Stimulated activated naive CD4-positive, alpha-beta T cell (primary cell): ENCODE measurements at places on chromosomes 6 and 20.

DNA sequence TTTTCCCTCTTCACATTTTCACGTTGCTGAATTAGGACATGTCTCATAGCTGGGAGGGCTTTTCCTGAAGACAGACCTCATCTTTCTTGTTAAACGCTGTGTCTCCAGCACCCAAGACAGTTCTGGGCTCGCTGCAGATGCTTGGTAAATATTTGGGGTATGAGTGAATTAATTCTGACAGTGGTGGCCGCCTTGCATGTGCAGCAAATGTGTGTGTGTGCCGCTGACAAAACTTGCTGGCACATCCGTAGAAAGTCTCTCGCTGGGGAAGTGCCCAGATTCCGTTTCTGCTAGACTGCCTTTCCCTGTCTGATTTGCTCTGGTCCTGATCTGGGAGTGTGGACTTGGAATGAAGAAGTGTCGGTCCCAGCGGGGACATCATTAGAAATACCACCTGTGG is 48.2 kb upstream of the ZNFX1 start:
- no peak for DNase-seq

GRCh38 chr6:14775528-14775927 is 470.3 kb upstream of the JARID2 start:
- no peak for DNase-seq

GRCh38 chr6:157995458-157995857 is 13.8 kb downstream of the SYNJ2 start:
- no peak for DNase-seq

GRCh38 chr20:1830240-1830639 is 65.0 kb upstream of the SIRPA start:
- no peak for DNase-seq

- DNase-seq: no peak
These were observed 130.4 kb upstream of the SMLR1 start for GRCh38 chr6:130696806-130697205.

DNA sequence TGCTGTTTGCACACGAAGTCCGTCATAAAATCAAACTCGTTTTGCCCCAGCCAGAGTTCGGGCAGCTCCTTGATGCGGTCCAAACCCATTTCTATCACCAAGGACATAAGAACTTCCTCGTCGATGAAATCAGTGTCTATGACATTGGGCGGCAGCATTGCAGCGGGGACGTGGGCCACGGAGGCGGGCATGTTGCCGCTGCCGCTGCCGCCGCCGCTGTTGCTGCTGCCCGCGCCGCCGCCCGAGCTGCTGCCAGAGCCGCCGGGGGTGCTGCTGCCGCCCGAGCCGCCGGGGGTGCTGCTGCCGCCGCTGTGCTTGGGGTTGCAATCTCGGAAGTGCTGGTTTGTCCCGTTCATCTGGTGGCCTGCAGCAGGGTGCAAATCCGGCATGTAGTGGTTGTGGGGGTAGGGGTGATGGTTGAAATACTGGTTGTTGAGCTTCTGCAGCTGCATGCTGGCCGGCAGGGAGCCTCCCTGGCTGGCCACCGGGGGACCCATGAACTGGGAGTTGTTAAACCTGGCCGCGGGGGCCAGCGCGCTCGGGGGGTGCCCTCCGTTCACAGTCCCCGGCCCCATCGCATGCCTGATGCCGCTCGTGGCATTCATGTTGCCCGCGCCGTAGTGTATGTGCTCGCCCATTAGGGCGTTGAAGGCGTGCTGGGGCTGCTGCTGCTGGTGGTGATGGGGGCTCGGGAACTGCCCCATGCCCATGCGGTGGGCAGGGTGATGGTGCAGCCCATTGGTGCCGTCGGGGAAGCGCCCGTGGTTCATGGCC is 1.1 kb downstream of the CITED2 start:
- peak; percentile 76 for DNase-seq

GRCh38 chr20:6699921-6700562 is 67.4 kb upstream of the BMP2 start:
- DNase-seq: no peak

DNA sequence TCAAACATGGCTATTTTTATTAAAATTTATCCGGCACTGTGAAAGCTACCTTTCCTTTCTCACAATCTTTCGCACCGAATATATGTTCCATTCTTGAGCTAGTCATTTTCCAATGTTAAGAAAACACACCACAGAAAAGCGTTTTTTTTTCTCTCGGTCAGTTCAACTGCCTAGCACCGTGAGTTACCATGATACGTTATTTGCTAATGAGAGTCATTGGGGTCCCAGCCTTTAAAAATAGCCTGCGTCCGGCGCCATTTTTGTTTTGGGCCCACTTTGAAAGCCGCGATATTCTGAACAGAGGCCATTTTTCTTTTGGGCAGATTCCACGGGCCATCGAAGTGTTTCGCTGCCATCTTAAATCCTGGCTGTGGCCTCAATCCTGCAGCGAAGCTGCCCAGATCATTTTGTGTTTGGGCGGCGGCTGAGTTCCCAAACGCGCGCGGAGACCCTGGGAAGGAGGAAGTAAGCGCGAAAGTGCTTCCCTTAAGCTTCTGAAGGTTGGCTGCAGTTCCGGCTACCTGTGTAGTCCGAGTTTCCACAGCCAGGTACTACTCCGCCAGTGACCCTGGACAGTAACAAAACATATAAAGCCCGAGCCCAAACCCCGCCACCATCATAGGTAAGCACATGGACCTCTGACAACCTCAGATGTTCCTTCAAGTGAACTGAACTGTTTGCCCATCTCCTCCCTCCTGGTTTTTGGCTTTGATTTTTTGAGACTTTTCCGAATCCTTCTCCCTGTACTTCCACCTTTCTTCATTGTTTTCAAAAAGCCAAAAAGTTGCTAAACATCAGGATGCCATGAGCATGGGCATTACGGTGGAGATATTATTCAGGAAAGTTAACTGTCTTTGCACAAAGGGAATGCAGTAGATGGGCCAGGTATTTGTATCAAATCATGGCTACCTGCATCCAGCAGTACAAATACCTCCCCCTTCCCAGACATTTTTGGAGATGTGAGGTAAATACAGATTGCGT is at the start of gene SLX4IP:
SLX4IP (plus strand) TSS at position 474 of the 981 bp plus-strand sequence. CDS start 22,900 bp downstream, outside the sequence.
- peak; percentile 61 for DNase-seq

DNA sequence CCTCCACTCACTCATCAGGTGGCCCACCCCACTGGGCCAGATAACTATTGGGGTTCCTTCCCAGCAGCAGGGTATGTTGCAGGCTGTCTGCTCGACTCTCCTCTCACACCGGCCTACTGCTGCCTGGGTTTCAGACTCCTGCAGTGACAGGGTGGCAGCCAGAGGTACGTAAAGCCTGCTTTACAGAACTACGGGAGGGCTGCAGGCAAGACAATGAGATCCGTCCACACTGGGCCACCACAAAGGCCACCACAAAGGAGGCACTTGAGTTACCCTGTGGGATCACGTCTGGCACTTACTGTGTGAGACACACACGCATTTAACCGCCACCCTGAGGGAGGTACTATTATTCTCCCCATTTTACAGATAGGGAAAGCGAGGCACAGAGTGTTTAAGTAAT is 78.5 kb downstream of the NFATC2 start:
- DNase-seq: no peak

DNA sequence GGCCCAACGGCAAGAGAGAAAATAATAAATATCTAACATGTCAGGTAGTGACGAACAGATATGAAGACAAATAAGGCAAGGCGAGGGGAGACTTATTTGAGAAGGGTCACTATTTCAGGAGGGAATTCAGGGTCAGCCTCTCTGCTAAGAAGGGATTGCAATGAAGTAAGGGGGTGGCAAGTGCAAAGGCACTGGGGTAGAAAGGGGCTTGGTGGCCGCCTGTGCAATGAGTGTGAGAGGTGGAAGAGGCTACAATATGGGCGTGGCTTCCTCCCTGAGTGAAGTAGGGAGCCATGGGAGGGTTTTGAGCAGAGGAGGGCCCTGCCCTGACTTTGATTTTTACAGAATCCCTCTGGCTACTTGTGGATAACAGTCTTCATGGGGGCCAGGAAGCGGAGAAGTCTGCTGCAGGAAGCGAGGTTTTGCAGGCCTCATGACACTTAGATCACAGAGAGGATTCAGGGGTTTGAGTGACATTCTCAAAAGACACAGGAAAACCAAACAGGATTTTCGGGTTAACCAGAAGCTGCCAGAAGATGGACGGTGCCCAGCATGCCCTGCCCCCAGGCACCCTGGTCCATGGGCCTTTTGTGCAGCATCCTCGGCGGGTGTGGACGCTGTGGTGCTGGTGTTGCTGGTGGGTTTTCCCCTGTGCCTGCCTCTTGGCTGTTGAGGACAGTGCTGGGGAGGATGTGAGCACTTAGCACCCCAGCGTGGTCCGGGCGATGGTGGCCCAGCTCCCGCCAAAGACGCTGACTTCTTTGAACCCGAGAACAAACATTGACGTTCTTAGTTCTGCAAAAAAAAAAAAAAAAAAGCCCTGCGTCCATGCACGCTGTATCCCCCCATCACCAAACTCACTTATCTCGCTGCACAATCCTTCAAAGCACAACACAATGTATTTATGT is 124.2 kb upstream of the PTPN1 start:
- peak; percentile 66 for DNase-seq

DNA sequence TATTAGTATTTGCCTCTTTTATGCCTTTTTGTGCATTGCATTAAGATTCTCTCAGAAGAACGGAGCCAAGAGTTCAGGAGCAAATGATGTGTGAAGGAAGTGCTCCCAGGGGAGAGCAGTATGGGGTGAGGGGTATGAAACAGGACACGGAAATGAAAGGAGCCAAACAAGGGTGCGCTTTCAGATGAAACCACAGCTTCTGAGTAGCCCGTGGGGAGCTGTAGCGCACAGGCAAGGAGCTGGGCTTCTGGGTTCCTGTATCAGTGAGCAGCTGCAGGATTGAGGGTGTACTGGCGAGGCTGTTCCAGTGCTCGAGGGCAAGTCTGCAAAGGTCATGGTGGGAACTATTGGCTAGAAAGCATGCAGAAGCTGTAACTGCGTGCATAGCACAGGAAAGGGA is 25.4 kb downstream of the ANKEF1 start:
- no peak for DNase-seq

- no peak for DNase-seq
These were observed 1.6 kb downstream of the TRDN start for GRCh38 chr6:123635144-123635543.

- no peak for DNase-seq
These were observed 51.3 kb upstream of the TOX2 start for GRCh38 chr20:43863330-43863729.

DNA sequence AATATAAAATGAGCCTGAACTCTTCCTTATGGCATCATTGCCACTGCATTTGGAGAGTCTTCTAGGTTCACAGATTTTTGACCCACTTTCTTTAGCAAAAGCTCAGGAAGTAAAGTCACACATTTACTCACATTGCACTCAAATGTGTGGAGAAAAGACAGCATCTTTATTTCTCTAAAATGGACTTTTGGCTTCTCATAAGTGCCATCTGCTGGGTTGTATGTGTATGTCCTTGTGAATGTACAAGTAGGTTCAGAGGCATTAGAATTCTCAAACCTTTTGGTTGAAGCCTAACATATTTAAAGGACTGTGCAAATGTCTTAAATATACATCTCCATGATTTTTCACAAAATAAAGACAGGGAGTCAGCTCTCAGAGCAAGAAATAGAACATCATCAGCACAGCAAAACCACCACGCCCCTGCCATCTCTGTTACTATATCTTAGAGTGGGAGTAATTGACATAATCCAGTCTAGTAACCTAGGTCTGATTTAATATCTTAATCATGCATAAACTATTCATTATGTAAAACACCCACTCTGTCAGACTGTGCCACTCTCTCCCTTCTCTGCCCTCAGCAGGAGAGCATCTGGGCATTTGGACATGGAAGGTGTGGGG is 42.2 kb upstream of the SPTLC3 start:
- no peak for DNase-seq
